ENCODE measurements at places on chromosomes 1 and 21.

GRCh38 chr1:177798614-177799013 lies 171.2 kb downstream of the SEC16B start:
- no peak for DNase-seq

GRCh38 chr1:197269053-197269452 lies 1.0 kb downstream of the CRB1 start:
- no peak for DNase-seq

GRCh38 chr1:25187077-25187476 lies 45.2 kb downstream of the SYF2 start:
- DNase-seq: no peak

DNA sequence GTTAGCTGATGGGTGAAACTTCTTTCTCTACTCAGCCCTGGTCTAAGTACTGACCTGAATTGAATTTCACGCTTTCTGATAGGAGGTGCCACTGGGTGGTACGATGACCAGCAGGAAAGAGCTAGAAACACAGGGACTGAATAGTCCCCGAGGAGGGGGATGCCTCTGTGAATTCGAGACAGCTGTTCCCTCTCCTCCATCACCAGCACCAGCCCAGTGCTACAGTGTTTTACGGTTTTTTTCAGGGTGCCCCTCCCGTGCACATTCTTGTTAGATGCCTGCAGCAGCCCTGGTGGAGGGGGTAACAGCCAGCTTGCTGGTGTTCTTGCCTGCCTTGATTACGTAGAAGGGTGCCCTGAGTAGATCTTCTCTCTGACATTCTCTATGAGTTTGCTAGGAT lies 7.1 kb downstream of the HUNK start:
- no peak for DNase-seq

GRCh38 chr1:98797506-98797905 lies 136.0 kb downstream of the SNX7 start:
- no peak for DNase-seq

DNA sequence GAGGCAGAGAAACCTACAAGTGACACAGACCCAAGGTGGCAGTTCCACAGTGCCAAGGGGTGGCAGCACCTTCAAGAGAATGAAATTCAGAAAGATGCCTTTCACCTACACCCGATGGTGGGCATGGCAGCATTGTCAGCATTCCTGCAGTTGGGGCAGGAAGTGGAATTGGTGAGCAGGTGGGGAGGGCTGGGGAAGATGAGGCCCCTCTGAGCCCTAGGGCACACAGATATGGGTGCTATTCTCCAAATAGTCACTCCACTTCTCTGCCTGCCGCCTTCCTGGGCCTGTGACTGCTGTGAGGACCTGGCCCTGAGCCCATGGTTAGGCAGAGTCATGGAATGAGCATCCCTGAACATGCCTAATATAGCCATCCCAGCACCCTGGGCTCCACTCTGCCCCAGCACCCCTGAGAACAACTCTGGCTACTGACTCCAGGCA lies 8.3 kb downstream of the SHISA4 start:
- no peak for DNase-seq

DNA sequence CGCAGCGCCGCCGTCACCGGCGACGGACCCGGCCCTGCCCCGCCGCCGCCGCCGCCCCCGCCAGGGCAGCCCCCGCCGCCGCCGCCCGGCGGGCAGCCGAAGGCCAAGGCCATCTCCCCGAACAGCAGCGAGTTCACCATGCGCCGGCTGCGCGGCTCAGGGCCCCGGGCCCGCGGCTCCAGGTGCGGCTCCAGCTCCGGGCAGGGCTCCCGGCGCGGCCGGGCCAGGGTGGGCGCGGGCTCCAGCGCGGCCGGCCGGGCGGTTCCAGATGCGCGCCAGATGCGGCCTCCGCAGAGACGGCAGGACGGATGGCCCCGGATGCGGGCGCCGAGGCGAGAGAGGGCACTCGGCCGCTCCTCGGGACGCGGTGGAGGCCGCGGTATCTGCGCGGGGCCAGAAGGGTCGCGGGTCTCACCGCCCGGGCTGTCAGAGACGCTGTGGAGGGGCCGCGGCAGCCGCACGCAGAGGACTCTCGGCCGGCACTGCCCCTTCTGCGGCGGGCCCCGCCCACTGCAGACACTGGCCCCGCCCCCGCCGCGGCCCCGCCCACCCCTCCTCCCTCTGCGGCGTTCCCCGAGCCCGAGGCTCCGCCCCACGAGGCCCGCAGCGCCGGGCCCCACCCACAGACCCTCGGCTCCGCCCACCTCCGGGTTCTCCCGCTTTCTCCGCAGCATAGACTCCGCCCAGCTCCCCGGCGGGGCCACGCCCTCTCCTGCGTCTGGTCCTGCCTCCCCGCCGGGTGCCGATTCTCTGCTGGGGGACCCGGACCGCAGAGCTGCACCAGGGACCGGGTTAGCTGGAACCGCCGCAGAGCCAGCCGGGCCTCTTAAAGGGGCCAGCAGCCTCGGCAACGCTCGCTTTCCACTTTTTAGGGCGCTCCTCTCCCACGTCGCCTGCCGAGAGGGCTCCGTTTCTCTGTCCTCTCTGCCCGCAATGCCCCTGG lies at the start of gene IFFO2:
IFFO2 (minus strand) TSS at position 484 of the 943 bp plus-strand sequence; CDS start at position 140, 344 bp downstream.
- peak; percentile 100 for DNase-seq

DNA sequence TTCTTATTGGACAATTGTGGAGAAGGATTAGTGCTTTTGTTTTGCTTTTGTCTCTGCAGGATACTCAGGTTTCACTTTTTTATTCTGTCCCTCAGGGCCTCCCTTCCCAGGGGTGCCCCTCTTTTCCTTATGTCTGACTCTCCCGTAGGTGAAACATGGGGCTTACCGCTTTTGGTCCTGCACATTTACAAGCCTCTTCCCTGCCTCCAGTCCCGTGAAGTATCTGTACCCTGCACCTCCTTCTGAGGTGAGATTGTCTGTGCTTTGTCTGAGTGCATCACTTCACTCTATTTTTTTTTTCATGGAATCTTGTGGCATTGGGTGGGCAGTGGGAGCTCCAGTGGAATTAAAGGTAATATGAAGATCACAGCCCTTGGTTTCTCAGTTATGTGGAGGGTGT lies 758.1 kb upstream of the TPTE start:
- no peak for DNase-seq

DNA sequence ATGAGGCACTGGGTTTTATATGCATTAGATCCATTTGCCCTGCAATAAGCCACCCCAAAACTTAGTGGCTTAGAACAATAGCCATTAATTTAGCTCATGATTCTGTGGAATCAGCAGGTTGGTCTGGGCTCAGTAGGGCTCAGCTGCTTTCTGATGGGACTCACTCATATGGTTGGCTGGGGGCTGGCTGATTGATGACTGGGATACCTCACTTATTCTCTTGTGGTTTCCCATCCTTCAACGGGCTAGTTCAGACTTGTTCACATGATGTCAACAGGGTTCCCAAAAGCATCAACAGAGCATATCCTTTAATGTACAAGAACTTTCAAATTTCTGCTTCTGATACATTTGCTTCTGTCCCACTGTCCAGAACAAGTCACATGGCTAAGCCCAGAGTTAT lies 43.2 kb downstream of the DNM3 start:
- DNase-seq: peak; percentile 5

DNA sequence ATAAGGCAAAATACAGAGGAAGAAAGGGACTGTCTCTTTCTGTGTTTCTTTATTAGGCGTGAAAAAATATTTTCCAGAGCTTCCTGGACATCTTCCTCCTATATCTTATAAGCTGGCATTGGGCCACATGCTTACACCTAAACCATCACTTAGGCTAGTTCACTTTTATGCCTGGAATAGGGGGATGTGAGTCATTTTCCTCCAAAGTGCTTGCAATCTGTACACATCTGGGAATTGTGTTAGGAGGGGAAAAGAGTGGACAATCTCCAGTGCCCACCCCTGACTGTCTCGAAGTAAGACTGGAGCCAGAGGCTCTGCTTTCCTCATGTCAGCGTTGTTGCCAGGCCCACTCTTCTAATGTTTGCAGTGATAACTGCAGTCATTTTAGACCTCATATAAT lies 29.9 kb downstream of the GIPC2 start:
- no peak for DNase-seq

- DNase-seq: no peak
Observed at GRCh38 chr1:43538969-43539368, 8.3 kb downstream of the PTPRF start.

DNA sequence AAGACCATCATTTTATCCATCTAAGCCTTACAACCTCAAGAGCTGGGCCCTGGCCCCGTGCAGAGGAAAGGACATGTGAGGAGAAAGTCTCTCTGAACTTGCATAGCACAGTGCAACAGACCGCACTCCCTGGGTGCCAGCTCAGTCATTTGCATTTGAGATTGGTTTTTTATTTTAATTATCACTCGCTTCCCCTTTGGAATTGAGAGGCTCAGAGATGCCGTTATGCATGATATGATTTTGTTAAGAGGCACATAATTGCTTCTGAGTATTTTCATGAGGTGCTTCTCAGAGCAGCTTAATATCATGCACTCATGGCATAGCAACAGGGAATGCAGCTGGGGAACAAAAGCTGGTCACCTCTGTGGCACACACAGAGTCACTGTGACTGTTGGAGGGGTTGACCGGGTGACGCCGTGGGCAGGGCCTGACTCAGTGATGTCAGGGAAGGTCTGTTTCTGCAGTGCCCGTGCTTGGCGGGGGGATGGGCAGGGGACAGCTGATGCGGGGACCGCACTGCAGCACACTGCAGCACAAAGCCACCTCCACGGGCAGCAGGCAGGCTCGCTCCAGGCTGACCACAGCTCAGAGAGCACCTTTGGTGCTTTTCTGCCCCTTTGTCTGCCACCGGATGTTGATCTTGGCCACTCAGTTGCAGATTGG lies 43.2 kb upstream of the VAMP3 start:
- DNase-seq: no peak

DNA sequence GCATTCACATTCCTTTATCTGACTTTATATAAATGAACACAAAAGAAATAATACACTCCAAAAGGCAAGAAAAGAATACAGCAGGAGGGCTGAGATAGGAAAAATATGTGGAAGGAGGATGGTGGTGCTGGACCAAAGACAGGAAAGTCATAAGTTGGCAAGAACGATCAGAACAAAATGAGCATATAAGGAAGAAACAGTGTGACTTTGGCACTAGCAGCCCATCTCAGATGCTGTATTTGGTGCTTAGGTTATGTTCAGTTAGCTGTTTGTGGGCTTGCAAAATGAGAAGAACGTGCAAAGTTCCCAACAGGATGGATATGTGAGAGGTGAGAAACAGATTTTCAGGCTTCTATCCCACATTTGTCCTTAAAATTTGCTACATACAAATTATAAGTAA lies 719.8 kb upstream of the ADGRL4 start:
- DNase-seq: no peak

- peak; percentile 42 for DNase-seq
Observed at GRCh38 chr1:157045250-157046218, at the start of gene ARHGEF11. Gene ARHGEF11, minus strand, starts transcription at chr1:157045742. Its CDS starts 1,412 bp downstream, at chr1:157044330.

GRCh38 chr1:203065191-203065590 lies 20.6 kb downstream of the MYOG start:
- DNase-seq: no peak

GRCh38 chr1:86616871-86617270 lies 70.0 kb downstream of the CLCA4 start:
- DNase-seq: peak; percentile 2

DNA sequence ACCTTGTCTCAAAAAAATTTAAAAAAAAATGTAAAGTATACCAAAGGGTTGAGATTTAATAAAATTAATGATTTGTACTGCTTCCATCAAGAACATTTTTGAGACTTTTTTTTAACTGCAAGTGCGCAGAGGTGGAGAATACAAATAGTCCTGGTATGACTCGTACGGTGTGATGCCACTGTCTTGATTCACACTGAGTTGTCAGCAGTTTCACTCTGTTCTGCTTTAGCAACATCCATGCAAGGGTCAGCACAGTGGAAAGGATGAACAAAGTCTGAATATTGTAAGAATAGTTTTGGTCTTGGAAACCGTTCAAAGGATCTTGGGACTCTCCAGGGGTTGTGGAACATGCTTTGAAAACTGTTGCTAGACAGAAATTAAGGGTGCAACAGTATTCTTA lies 40.2 kb downstream of the EXO1 start:
- no peak for DNase-seq

DNA sequence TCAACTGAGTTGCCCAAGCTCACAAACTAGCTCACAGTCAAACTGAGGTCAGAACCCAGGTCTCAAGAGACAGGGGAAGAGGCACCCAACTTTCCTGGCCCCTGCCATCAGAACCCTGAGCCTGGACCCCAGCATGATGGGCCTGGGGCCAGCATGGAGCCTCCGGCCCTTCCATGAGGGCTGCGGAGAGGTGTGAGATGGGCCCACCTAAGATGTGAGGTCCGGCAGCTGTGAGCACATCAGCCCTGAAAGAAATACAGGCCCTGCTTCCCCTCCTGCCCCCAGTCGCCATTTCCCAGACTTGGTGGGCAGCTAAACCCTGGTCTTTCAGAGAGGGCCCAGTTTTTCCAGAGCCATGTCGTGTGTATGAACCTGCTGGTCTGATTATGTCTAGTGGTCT lies 30.6 kb downstream of the QSOX1 start:
- DNase-seq: no peak

- DNase-seq: no peak
Observed at GRCh38 chr1:43731867-43732531, 24.7 kb downstream of the ST3GAL3 start.

All from activated T-cell treated with anti-CD3 and anti-CD28 coated beads, Interleukin-2, amount 50 U/mL, for 72 hours (primary cell).